Endothelial cell of umbilical vein (primary cell): ENCODE measurements at places on chromosomes 13 and 19.

DNA sequence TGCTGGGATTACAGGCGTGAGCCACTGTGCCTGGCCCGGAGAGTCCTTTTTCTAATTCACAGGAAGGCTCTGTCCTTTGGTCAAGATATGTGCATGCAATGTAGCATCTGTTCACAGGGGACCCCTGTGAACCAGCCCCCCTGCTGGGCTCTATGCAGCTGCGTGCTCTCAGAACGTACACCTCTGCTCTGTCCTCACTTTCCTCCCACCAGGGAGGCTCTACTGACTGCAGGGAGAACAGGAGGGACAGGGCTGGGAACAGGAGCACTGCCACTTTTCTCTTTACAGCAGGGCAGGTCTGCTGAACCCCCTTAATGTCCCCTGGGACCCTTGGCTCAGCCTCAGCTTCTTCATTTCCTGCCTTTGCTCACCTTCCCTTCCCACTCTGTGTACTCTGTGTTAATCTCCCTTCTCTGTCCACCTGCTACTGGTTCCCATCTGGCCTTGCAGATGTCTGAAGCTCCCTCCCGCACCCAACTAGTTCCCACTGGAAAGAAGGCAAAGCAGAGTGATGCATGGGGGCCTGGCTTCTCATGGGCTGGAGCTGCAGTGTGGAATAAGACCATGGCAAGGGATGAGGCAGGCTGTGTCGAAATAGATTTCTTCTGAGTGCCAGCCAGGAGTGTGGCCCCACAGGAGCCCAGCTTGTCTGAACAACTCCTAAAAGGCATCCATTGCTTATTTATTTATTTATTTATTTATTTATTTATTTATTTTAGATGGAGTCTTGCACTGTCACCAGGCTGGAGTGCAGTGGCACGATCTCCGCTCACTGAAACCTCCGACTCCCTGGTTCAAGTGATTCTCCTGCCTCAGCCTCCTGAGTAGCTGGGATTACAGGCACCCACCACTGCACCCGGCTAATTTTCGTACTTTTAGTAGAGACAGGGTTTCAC, 7.2 kb downstream of the ADGRE2 start:
- no peak for DNase-seq
- no peaks in the 10 kb centered on the region for H3K4me1 ChIP-seq
- H3K36me3 ChIP-seq: no peaks in the 10 kb centered on the region

GRCh38 chr13:30759748-30760147, 24.4 kb downstream of the ALOX5AP start:
- no peaks in the 10 kb centered on the region for H3K36me3 ChIP-seq
- peaks cover 10% of the 10 kb centered on the region for H3K4me1 ChIP-seq
- no peak overlapping the region for H3K27ac ChIP-seq
- H3K4me3 ChIP-seq: no peak overlapping the region
- peaks cover 2% of the 10 kb centered on the region for H3K27me3 ChIP-seq
- no peak for DNase-seq

- H3K27ac ChIP-seq: no peak overlapping the region
- H3K36me3 ChIP-seq: no peaks in the 10 kb centered on the region
- H3K4me3 ChIP-seq: no peak overlapping the region
- no peaks in the 10 kb centered on the region for H3K4me1 ChIP-seq
Measured at GRCh38 chr19:16014923-16015804, 61.1 kb upstream of the TPM4 start.

- no peak for DNase-seq
- H3K27ac ChIP-seq: no peak overlapping the region
- no peaks in the 10 kb centered on the region for H3K4me1 ChIP-seq
- H3K4me3 ChIP-seq: no peak overlapping the region
- no peaks in the 10 kb centered on the region for H3K36me3 ChIP-seq
Measured at GRCh38 chr19:4929186-4929585, 19.9 kb downstream of the UHRF1 start.

DNA sequence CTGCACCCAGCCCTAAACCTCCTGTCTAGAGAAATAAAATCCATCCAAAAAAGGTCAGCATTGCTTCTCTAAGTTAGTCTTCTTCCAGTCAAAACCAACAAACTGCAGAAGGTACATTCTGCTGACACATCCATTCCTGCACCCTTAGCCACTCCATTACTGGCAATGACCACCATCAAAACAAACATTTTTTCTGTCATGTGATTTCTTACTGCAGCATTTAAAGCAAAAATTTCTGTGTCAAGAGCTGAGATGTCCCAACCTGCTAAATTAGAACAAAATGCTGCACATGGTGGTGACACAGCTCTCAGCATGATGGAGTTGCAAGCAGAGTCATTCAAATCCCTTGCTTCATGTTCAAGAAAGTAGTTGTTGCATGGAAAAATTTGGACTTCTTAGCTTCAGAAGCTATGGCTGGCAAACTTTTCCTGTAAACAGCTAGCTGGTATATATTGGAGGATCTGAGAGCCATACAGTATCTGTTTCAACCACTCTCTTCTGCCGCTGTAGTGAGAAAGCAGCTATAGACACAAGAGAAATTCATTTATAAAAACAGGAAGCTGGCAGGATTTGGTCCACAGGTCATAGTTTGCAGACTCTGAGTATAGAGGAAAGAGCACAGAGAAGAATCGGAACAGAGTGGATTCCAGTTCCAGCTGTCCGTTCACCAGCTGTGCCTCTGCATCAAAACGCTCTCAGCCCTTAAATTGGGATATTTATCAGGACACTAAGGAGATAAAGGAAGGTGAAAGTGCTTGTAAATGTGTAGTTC, 17.4 kb downstream of the RUBCNL start:
- H3K4me3 ChIP-seq: no peak overlapping the region
- DNase-seq: no peak
- H3K27ac ChIP-seq: no peak overlapping the region
- no peaks in the 10 kb centered on the region for H3K4me1 ChIP-seq
- peaks cover 13% of the 10 kb centered on the region for H3K27me3 ChIP-seq
- H3K36me3 ChIP-seq: no peaks in the 10 kb centered on the region
